ENCODE measurements at places on chromosomes 16 and 17. TPM values are rescaled to one million over a fixed set of nuclear protein-coding genes. Genes with fewer than 3 reads are reported as not detected.

- no peaks in the 10 kb centered on the region for H3K36me3 ChIP-seq
- no peak overlapping the region for H3K4me3 ChIP-seq
- DNase-seq = no peak
These were observed 388.0 kb upstream of the CA10 start for GRCh38 chr17:52546493-52546892.

DNA sequence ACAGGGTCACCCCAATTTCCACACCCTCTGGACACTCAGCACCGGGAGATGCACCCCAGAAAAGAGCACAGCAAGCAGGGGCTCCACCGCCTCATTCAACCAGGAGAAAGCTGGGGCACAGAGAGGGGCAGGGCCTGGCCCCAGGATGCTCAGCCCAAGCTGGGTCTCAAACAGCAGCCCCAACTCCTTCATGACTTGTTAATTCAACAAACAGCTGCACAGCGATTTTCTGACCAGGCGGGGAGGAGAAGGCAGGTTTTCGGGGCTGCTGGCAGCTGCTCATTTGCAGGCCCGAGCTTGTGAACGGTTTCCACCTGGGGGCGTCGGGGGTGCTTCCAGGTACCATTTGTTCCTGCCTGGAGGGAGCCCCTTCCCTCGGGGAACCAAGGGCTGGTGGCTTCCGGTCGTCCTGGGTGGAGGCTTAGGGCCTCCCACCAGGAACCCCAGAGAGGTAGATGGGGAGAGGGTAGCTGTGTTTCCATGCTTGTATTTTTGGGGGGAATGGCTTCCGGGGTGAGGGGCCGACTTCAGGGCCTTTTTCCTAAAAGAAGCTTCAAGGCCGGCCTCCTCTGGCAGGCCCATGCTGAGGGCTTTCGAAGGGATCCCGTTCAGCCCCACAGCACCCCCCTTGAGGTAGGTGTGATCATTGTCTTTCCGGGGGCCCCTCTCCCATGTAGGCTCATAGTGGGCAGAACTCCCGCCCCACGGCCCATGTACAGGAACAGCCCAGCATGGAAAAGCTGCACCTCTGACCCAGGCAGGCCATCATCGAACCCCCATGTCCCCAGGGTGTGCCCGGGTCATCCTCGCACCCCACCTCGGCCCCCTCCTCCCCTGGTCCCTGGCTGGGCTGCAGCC, 191.6 kb upstream of the GSE1 start:
- no peak for DNase-seq
- H3K27ac ChIP-seq = no peak overlapping the region
- no peaks in the 10 kb centered on the region for H3K4me1 ChIP-seq
- no peaks in the 10 kb centered on the region for H3K27me3 ChIP-seq
- no peak overlapping the region for H3K4me3 ChIP-seq

GRCh38 chr17:81044764-81045589, 10.0 kb downstream of the BAIAP2 start:
- H3K27me3 ChIP-seq = no peaks in the 10 kb centered on the region
- no peak for DNase-seq

DNA sequence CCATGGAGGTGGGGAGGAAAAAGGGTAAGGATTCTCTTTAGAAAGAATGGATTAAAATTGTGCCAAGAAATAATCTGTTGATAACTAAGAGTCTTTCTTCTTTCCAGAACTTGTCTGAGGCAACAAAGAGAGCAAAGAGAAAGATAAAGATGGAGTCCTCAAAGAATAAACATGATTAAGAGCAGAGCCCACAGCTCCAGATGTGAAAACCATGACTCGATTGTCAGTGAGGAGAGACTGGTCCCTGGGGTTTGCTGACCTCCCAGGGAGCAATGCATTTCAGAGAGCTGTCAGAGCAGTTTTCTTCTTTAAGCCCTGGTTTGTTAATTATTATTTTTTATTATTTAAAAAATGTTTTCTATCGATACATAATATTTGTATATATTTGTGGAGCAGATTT, 74.6 kb downstream of the TMEM100 start:
- no peak overlapping the region for H3K4me3 ChIP-seq
- H3K4me1 ChIP-seq = no peaks in the 10 kb centered on the region
- no peaks in the 10 kb centered on the region for H3K27me3 ChIP-seq
- no peak for DNase-seq

- DNase-seq = no peak
- H3K27me3 ChIP-seq = no peaks in the 10 kb centered on the region
- H3K36me3 ChIP-seq = no peaks in the 10 kb centered on the region
- peaks cover 3% of the 10 kb centered on the region for H3K4me1 ChIP-seq
These were observed 61.9 kb upstream of the DHX40 start for GRCh38 chr17:59503500-59503899.

GRCh38 chr16:27230562-27231001, 27.3 kb downstream of the KDM8 start:
- no peak for DNase-seq
- no peak overlapping the region for H3K4me3 ChIP-seq
- H3K27ac ChIP-seq = no peak overlapping the region

DNA sequence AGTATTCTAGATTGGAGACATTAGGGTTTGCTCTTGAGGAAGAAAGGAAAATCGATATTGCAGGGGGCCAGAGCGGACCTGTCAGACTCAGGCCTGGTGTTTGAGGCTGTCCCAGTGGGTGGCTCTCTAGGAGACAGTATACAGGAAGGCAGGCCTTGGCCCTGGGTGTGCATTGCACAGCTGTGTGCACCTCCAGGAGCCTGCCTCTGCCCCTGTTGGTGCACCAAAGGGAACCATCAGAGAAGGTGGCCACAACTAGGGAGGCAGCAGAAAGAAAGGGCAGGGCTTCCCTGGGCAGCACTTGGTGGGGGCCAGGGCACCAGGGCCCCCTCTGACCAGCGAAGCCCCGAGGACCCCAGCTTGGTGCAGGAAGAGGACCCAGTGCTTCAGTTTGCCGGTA, 188.0 kb downstream of the NTN1 start:
- H3K4me3 ChIP-seq = no peak overlapping the region
- no peak overlapping the region for H3K27ac ChIP-seq

GRCh38 chr17:8703001-8703400, 41.6 kb downstream of the CCDC42 start:
- H3K27ac ChIP-seq = no peak overlapping the region
- DNase-seq = no peak
- H3K4me1 ChIP-seq = peaks cover 54% of the 10 kb centered on the region
- H3K27me3 ChIP-seq = no peaks in the 10 kb centered on the region

DNA sequence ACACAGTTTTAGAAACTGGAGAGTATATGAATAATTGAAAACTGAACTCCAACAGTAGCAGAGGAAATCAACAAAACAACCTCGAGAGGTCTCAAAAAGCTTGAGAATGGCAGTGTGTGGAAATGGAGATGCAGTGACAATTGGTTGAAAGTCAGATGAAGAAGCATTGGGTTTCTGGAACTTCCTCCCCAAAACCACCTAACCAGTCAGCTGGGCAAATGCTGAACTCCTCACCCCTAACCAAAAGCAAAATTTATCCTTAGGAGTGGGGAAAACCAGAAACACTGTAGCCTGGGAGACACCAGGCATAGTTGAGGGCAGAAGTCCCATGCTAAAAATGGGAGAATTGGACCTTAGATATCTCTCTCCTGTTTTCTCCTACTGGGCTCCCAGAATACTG, 109.9 kb downstream of the TANC2 start:
- H3K4me3 ChIP-seq = no peak overlapping the region
- H3K4me1 ChIP-seq = no peaks in the 10 kb centered on the region
- no peaks in the 10 kb centered on the region for H3K27me3 ChIP-seq
- no peak for DNase-seq
- no peak overlapping the region for H3K27ac ChIP-seq

GRCh38 chr17:6215071-6216035, 145.2 kb downstream of the WSCD1 start:
- DNase-seq = no peak
- no peaks in the 10 kb centered on the region for H3K36me3 ChIP-seq
- H3K27ac ChIP-seq = no peak overlapping the region
- H3K4me3 ChIP-seq = no peak overlapping the region

GRCh38 chr16:52680993-52681392, 134.1 kb upstream of the TOX3 start:
- no peak for DNase-seq
- H3K36me3 ChIP-seq = no peaks in the 10 kb centered on the region
- H3K27ac ChIP-seq = no peak overlapping the region
- no peaks in the 10 kb centered on the region for H3K4me1 ChIP-seq

DNA sequence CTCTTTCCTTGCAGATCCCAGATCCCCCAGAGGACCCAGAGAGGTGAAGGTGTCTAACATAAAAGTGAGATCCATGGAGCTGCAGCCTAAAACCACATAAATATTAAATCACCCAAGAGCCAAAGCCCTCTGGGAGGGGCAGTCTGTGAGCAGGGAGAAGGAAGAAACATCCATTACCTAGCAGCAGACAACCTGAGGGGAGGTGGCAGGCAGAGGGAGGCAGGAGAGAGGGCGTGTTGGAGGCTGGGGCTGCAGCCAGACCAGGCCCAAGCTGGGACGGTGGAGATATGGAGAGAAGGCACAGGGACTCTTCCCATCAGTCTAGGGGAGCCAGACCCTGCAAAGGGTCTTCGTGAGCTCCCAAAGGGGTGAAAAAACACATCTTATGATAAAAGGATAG, 101.1 kb downstream of the SHISA6 start:
- no peaks in the 10 kb centered on the region for H3K27me3 ChIP-seq
- H3K36me3 ChIP-seq = no peaks in the 10 kb centered on the region
- H3K4me3 ChIP-seq = no peak overlapping the region
- H3K4me1 ChIP-seq = no peaks in the 10 kb centered on the region
- no peak overlapping the region for H3K27ac ChIP-seq

- no peak overlapping the region for H3K4me3 ChIP-seq
- no peak overlapping the region for H3K27ac ChIP-seq
- no peak for DNase-seq
- no peaks in the 10 kb centered on the region for H3K36me3 ChIP-seq
These were observed 6.1 kb upstream of the PYDC1 start for GRCh38 chr16:31223044-31223443.

DNA sequence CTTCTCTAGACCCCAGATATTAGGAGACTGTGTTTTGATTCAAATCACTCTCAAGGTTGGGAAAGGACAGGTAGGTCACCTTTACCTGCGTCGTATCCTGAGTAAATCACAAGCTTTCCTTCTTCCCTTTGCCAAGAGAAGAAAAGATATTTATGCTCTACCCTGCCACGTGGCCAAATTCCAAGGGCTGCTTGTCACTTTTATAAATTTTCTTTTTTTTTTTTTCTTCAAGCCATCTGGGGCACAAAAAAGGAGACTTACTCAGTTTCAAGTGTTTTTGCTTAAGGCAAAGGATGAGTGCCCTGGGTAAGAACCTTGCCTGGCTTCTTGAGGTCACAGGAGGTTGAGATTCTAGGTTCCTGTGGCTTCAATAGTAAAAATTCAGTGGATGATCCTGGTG, 285.1 kb downstream of the TMEM114 start:
- H3K27ac ChIP-seq = no peak overlapping the region
- H3K4me1 ChIP-seq = no peaks in the 10 kb centered on the region
- H3K27me3 ChIP-seq = no peaks in the 10 kb centered on the region
- no peak overlapping the region for H3K4me3 ChIP-seq
- no peak for DNase-seq

DNA sequence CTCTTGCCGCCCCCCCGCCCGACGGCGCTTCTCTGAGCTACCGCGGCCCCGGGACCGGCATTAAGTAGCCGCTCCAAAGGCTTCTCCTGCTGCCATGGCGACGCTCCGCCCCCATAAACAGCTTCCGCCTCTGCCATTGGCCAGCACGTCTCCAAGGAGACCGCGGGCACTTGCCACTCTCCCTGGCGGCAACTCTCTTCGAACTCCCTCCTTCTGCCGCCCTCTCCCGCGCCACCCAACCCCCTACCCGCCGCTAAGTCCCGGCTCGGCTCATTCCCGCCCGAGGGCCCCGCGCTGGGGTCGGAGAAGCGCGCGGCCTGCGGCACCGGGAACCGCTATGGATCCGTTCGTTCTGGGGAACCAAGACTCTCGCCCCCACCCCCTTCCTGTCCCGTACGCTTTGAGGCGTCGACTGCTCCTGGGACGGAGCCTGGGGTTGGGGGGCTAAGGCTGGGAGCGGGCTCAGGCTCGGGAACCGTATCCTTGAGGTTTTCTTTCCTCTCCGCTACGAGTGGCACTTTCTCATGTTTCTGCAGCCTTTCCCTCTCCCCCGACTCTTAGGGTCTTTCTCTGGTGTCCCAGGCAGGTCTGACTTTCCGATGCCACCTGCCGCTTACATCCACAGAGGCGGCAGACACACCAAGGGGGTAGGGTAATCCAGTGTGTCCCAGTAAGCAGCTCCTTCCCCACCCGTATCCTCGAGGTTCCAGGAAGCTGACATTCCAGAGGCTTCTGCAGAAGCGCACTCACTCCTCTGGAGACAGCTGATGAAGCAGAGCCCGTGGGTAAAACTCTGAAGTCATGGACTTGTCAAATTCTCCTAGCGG, at the start of gene FOXJ1:
TSS of gene FOXJ1 (minus strand) at position 34 of the 827 bp plus-strand sequence. CDS start 850 bp downstream, outside the sequence.
- no peak within 1 kb of the TSS for H3K27ac ChIP-seq
- no peaks in the 10 kb centered on the region for H3K4me1 ChIP-seq
- peaks cover 17% of the 10 kb centered on the region for H3K27me3 ChIP-seq
- DNase-seq = peak; percentile 59
- no peaks in the 10 kb centered on the region for H3K36me3 ChIP-seq

DNA sequence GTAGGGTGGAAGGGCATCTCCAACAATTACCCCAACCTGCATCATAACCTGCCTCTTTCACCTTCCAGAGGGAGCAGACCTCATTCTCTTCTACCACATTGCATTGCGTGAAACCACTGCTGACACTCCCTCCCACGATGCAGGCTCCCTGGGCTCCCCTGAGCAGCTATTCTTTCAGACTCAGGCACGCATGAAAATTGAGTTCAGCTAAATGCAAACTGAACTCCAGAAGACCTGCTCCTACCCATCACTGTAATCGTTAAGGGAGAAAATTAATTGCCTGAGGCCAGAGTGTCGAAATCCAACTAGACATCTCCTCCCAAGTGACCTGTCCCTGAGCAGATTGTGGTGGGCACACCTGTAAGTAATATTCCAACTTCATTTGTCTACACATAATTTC, 186.0 kb downstream of the GRIN2A start:
- H3K36me3 ChIP-seq = no peaks in the 10 kb centered on the region
- no peak for DNase-seq
- no peaks in the 10 kb centered on the region for H3K4me1 ChIP-seq
- no peak overlapping the region for H3K4me3 ChIP-seq
- no peak overlapping the region for H3K27ac ChIP-seq

- H3K27ac ChIP-seq = no peak overlapping the region
- no peak overlapping the region for H3K4me3 ChIP-seq
- H3K36me3 ChIP-seq = no peaks in the 10 kb centered on the region
- DNase-seq = no peak
- H3K27me3 ChIP-seq = no peaks in the 10 kb centered on the region
These were observed 21.5 kb upstream of the APOH start for GRCh38 chr17:66250686-66251085.

- H3K4me3 ChIP-seq = no peak overlapping the region
- H3K4me1 ChIP-seq = no peaks in the 10 kb centered on the region
- H3K27me3 ChIP-seq = no peaks in the 10 kb centered on the region
These were observed 25.0 kb downstream of the RMI2 start for GRCh38 chr16:11370084-11370931.

- DNase-seq = no peak
- H3K4me3 ChIP-seq = no peak overlapping the region
These were observed 48.0 kb downstream of the TEKT5 start for GRCh38 chr16:10646581-10647263.

Gene DHRS7C
- not detected for total RNA-seq

Gene SHISA9
- 0.21 TPM for total RNA-seq

Gene SMPD3
- 0.41 TPM for total RNA-seq

Gene TRPV3
- total RNA-seq = 0.56 TPM

Gene TNP2
- total RNA-seq = not detected

Gene SOX9
- 1.2 TPM for total RNA-seq

Gene KRTAP4-9
- total RNA-seq = not detected

Gene ITGB3
- 68.1 TPM for total RNA-seq

Data from thoracic aorta (tissue), 2 donors.